ENCODE measurements at places on chromosomes 4 and X.

GRCh38 chr4:11599064-11599463, 170.4 kb upstream of the HS3ST1 start:
- no peak for DNase-seq

DNA sequence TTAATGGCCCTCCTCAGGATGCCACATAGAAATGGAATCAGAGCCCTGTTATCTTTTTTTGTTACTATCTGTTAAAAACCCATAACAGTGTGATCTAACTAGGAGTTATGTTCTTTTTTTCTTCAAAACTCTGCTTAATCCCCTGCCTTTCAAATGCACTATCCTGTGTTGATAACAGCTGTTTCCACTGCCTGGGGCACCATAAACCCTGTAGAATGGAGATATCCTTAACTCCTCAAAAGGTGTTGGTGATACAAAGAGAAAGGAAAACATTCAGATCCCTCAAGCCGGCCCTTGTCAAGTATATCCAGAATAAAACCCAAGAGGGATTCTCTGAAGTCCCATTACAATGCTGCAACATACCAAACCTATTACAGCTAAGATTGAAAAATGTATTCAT, 108.6 kb downstream of the ACTRT1 start:
- no peak for DNase-seq

DNA sequence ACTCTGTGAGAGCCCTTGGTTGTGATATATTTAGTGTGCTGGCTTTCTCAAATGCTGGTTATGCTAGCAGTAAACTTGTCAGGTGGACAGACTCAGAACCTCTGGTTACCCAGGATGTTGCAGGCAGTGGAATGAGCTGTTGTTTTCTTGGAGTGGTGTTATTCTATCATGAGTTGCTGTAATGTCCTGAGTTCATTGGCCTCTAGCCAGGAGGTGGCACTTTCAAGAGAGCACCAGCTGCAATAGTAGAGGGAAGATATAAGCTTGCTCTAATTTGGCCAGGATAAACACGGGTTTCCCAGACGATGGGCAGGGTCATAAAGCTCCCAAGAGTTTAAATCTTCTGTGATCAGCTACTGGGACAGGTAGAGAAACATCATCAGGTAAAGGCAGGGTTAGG, 95.0 kb upstream of the UBQLN2 start:
- DNase-seq, result no peak

- DNase-seq, result no peak
Measured at GRCh38 chrX:71453056-71453455, 79.8 kb upstream of the OGT start.

- no peak for DNase-seq
Measured at GRCh38 chrX:124393238-124393637, 46.9 kb downstream of the SH2D1A start.

GRCh38 chr4:74015126-74015780, 16.8 kb upstream of the CXCL5 start:
- DNase-seq, result no peak

DNA sequence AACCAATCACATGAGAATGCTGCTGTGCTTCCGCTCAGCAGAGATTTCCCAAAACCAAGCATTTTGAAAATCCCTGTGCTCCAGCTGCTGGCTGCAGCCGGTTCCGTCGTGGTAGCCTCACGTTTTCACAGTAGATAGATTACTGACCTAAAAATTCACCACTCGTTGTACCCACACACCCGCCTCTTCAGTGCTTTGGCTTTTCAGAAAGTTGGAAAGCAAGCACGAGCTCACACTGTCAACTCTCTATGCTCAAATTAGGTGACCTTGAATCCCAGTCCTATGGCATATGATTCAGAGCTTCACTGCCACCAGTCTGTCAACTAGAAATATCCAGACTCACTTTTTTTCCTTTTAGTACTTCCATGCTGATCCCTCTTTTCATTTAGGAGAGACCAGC, 168.9 kb downstream of the DCTD start:
- DNase-seq, result no peak

DNA sequence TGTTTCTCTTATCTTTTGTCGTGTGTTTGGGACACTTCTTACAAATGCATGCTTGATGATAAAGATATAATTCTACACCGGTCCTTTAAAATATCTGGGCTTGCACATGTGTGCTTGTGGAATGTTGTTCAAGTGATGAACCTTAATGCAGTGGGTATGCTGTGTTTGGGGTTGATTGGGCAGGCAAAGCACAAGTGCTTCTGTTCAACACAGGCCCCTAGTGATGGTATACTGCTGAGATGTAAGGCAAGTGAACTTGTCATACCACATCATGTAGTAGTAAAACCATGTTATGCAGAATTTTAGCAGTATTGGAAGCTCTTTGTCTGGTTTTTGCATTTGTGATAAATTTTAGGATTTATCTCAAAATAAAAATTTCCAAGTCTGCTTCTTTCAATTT, 23.9 kb downstream of the TBC1D19 start:
- no peak for DNase-seq

DNA sequence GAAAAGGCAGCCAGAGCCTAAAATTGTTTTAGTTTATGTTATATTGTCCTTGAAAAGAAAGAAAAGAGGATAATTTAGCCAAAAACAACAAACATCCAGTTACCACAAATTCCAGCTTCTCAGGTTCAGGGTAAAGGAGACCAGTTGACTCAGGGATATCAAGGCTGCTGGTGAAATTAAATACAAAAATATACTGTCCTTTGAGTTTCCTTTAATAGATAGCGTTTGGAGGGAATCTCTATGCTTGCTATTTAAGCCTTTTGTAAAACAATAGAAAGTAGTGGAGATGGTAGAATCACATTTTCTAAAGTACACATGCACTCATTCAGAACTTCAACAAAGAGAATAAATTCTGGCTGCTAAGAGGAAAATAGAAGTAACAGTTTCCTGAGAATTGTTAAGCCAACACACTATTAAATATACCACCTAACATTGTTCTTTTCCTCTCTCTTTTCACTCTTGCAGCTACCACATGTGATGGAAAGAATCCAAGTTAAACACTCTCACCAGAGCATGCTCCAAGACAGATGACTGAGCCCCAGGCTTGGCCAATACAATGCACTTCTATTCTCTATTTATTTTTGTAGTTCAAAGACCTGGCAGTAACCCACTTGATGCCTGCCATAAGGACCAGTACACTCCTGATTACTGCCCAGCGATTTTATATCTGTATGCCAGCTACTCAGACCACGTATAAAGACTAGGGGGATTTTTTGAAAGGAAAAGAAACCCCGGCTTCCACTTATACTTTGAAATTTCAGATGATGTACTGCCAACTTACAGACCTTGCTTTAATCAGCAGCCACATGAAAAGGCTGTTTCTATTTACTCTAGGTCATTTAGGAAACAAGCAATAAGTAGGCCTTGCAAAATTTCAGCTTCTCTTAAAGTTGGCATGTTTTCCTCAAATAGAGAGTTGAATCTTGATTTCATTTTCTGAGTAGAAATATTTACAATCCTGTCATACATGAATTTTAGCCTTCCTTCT, 756.9 kb downstream of the FAT4 start:
- DNase-seq, result no peak

DNA sequence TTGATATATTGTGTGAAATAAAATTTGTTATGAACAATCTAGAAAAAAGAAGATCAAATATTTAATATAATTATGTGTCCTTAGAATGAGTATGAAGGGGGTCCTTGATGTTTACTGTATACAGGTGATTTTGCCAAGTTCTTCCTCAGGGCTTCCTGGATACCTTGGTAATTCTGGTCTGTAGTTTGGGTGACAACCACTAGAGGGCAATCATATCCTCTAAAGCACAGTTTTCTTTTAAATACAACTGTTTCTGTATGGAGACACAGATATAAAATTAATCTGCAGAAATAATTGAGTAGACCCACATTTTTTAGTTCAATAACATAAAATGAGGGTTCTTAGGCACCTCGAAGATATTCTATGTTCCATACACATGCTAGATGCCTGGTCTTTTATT, 157.7 kb downstream of the SPANXN1 start:
- peak; percentile 9 for DNase-seq

All from activated CD4-positive, alpha-beta T cell treated with anti-CD3 and anti-CD28 coated beads, Interleukin-2, amount 10 ng/mL, durations not matched to agents 7 days and 5 days (primary cell).